ENCODE measurements at places on chromosomes 7 and 10. TPM values are rescaled to one million over a fixed set of nuclear protein-coding genes. Genes with fewer than 3 reads are reported as not detected.

DNA sequence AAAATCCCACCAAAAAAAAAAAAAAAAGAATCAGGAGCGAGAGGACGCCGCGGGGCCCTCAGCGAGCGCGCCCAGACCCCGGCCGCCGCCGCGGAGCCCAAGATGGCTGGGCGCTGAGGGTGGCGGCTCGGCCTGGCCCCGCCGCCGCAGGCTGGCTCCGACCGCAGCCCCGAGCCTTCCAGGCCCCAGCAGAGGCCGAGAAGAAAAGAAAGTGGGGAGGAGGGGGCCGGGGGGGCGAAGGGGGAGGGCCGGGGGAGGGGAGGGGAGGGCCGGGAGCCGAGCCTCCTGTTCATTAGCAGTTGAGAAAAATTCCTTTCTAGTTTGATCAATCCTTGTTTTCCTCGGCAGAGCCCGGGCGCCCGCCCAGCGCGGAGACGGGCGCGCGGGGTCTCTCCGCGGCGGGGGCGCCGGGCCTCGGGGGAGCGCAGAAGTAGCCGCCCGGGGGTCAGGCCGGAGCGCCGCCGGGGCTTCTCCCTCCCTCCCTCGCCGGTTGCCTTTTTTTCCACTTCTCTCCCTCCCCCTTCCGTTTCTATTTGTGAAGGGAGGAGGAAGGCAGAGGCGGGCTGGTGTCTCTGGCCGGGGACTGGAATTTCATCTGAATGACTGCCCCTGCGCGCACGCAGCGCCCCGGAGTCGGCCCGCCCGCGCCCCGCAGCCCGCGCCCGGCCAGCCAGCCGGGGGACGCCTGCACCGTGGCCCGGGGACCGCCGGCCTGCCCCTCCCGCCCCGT, 778 bp upstream of the TRIM8 start:
- H3K4me3 ChIP-seq = peak overlapping the region; percentile 85
- H3K4me1 ChIP-seq = peaks cover 22% of the 10 kb centered on the region
- no peaks in the 10 kb centered on the region for H3K36me3 ChIP-seq
- H3K27ac ChIP-seq = peak overlapping the region; percentile 98
- H3K27me3 ChIP-seq = no peaks in the 10 kb centered on the region

SLC26A3 gene
- not detected for polyA plus RNA-seq

DNA sequence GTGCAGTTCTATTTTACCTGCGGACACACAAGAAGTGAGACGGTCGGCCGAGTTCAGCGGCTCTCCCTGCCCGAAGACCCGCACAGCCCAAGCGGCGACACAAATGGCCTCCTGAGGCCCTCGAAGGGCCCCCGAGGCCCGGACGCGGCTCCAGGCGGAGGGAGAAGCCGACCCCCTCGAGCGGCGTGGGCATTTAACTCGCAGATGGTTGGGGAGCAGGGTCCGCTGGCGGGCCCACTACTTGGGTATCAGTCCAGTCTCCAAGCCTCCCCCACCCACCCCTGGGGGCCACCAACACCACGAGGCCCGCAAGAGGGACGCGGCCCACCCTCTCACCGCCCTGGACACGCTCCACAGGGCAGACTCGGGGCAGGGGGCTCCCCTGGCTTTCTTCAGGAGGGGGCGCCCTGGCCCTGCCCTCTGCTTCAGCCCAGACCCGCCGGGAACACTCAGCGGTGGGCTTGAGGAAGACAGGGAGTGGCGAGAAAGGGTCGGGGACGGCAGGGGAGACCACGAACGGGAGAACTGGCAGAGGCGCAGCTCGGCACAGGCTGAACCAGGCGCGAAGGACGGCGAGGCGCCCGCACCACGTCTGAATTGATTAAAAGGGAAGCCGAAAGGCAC, 1.7 kb downstream of the IGF2BP3 start:
- DNase-seq = no peak
- no peaks in the 10 kb centered on the region for H3K36me3 ChIP-seq
- H3K27me3 ChIP-seq = peaks cover 41% of the 10 kb centered on the region
- no peak overlapping the region for H3K27ac ChIP-seq
- H3K4me3 ChIP-seq = peak overlapping the region; percentile 15

DNA sequence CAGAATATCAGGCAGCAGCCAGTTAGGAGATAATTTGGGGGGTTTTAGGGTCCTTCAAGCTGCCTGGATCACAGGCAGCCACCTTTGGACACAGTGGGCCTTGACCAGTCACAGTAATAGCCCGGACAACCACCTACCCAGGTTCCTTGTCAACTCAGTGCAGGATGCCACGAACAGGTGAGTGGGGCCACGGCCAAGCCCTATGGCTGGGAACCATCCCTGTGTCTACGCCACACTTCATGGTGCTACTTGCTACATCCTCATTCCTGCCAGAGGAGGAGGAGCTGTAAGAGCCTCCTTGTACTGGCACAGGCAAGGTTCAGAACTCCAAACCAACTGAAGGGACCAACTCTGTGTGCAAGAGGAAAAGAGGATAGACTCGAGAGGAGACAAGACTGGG, 19.9 kb downstream of the ITPRIP start:
- peaks cover 10% of the 10 kb centered on the region for H3K36me3 ChIP-seq
- H3K4me1 ChIP-seq = peaks cover 57% of the 10 kb centered on the region
- DNase-seq = no peak
- no peaks in the 10 kb centered on the region for H3K27me3 ChIP-seq
- no peak overlapping the region for H3K4me3 ChIP-seq
